Gastrocnemius medialis (tissue), 4 donors: ENCODE measurements at places on chromosomes 2 and 18. TPM values are rescaled to one million over a fixed set of nuclear protein-coding genes. Genes with fewer than 3 reads are reported as not detected.
A peak's percentile ranks its signal among the peaks of the same experiment; 100 is the strongest.

BCL11A gene
- not detected for total RNA-seq

ATP9B gene
- 20.4 TPM for total RNA-seq

MPP4 gene
- total RNA-seq: not detected

ALPP gene
- total RNA-seq: not detected

TXNDC2 gene
- total RNA-seq: not detected

DNA sequence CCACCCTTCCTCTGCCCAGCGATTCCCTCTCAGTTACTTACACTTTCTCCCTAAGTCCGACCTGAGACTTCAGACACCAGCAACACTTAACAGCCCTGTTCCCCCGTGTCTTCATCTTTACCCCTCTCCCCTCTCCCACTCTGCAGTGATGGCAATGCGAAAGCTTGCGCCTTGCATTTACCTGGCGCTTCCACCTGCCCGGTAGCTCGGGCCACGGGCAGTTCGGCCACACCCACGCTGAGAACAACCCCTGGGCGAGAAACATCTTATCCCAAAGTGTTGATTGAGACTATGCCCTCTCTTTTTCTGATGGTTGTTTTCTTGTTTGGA is 558 bp downstream of the DNAJC10 start:
- peak overlapping the region; percentile 93 for H3K4me3 ChIP-seq
- no peaks in the 10 kb centered on the region for H3K27me3 ChIP-seq
- peaks cover 12% of the 10 kb centered on the region for H3K4me1 ChIP-seq
- DNase-seq: no peak
- peak overlapping the region; percentile 87 for H3K27ac ChIP-seq

DNA sequence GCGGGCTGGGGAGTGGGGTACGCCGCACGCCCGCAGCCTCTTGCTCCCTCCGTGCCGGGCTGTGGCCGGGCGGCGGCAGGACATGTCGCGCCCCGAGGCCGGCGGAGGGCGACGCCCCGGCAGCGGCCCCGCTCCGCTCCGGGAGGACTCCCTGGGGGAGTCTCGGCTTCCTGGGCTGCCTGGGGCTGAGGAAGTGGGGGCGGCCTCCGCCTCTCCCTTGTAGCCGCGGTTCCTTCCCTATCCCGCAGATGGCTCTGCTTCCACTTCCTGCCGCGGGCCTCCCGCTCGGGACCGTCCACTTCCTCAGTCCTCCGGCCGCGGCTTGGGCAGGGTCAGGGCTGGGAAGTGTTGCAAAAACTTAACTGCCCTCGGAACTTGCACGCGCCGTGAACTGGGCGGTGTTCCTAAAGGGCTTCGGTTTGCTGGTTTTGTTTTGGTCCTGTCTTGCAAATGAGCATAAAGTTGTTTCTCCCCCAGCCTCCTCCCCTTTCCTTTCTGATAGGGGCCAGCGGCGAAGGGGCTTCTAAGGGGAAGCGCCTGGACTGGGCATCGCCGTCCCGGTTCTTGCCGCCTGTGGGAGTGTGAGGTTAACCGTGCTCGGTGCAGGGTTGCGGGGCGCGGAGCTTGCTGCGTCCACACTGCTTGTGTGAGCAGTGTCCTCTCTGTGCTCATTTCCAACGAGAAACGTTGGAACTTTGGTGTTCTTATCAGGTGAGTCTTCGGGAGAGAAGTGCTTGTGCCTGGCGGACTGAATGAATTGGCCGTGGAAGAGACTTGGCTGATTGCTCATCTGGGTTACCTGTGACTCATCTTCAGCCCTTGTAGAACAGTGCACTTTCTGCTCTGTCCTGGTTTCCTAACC is 600 bp downstream of the RALB start:
- no peaks in the 10 kb centered on the region for H3K27me3 ChIP-seq
- peaks cover 13% of the 10 kb centered on the region for H3K4me1 ChIP-seq
- peak overlapping the region; percentile 78 for H3K27ac ChIP-seq
- H3K36me3 ChIP-seq: no peaks in the 10 kb centered on the region
- DNase-seq: peak; percentile 77

DNA sequence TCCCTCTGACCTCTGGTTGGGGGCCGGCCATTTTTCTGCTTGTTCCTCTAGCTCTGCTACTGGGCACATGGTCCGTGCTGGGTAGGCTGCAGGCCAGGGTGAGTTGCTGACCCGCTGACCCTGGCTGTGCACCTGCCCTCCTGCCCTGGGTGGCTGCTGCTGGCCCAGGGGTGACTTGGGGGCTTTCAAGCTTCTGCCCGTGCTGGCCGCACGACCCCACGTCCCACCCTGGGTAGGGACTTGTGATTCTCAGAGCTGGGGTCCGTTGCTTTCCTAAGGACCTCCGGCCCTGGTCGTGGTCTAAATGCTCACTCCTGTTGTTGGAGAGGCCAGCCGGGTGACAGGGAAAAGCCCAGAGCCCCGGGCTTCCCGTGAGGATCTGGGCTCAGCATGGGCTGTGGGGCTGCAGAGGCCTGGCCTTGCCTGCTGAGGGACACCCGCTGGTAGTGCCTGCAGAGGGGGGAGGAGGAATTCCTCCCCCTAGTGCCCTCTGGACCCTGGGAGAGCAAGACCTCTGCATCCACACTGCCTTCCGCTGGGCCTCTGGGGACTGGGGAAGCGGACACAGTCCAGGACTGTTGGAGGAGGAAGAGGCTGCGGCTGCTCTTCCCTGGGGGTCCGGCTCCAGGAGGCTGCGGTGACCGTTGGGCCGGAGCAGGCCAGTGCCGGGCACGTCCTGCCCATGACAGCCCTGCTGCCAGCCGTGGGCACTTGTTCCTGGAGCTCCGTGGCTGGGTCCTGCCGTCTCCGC is 6.3 kb upstream of the GAL3ST2 start:
- H3K27ac ChIP-seq: no peak overlapping the region
- no peak overlapping the region for H3K4me3 ChIP-seq
- H3K27me3 ChIP-seq: peaks cover 9% of the 10 kb centered on the region
- no peaks in the 10 kb centered on the region for H3K36me3 ChIP-seq

- H3K27ac ChIP-seq: peak overlapping the region; percentile 51
- peak overlapping the region; percentile 4 for H3K4me3 ChIP-seq
- no peak for DNase-seq
- no peaks in the 10 kb centered on the region for H3K27me3 ChIP-seq
- H3K4me1 ChIP-seq: peaks cover 38% of the 10 kb centered on the region
Observed at GRCh38 chr2:55099878-55100820, 49.9 kb upstream of the RTN4 start.

DNA sequence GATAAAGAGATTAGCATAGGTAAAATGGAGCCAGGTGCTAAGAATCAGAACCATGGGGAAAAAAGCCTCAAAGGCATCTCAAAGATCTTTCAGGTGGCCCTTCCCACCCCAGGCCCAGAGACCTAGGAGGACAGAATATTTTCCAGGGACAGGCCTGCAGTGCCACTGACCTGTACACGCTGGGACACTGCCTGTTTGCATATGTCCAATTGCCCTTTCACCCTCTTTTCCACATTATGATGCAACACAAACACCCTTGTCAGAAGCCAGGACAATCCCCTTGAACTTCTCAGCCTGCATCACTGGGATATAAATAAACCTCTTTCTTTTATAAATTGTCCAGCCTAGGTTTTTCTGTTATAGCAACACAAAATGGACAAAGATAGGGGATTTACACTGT is 419.1 kb downstream of the TRIB2 start:
- H3K4me1 ChIP-seq: no peaks in the 10 kb centered on the region
- no peaks in the 10 kb centered on the region for H3K36me3 ChIP-seq
- H3K4me3 ChIP-seq: no peak overlapping the region
- no peaks in the 10 kb centered on the region for H3K27me3 ChIP-seq
- H3K27ac ChIP-seq: no peak overlapping the region

GRCh38 chr2:234500394-234501006 is 3.6 kb upstream of the ARL4C start:
- no peak overlapping the region for H3K4me3 ChIP-seq
- H3K36me3 ChIP-seq: no peaks in the 10 kb centered on the region
- no peak for DNase-seq
- H3K4me1 ChIP-seq: peaks cover 9% of the 10 kb centered on the region
- H3K27me3 ChIP-seq: peaks cover 5% of the 10 kb centered on the region

GRCh38 chr2:145741636-145742035 is 1221.7 kb upstream of the ZEB2 start:
- no peak overlapping the region for H3K27ac ChIP-seq
- H3K4me1 ChIP-seq: no peaks in the 10 kb centered on the region
- H3K27me3 ChIP-seq: no peaks in the 10 kb centered on the region
- no peak for DNase-seq
- no peak overlapping the region for H3K4me3 ChIP-seq

GRCh38 chr2:212958757-212959295 is 192.6 kb downstream of the IKZF2 start:
- no peak for DNase-seq
- peaks cover 26% of the 10 kb centered on the region for H3K4me1 ChIP-seq
- H3K27me3 ChIP-seq: no peaks in the 10 kb centered on the region
- H3K27ac ChIP-seq: no peak overlapping the region

- DNase-seq: no peak
- no peak overlapping the region for H3K4me3 ChIP-seq
- H3K27me3 ChIP-seq: no peaks in the 10 kb centered on the region
- no peaks in the 10 kb centered on the region for H3K4me1 ChIP-seq
- H3K27ac ChIP-seq: no peak overlapping the region
- no peaks in the 10 kb centered on the region for H3K36me3 ChIP-seq
Observed at GRCh38 chr2:128444816-128445522, 126.3 kb upstream of the HS6ST1 start.

GRCh38 chr2:22360735-22361374 is 1024.1 kb upstream of the KLHL29 start:
- H3K4me3 ChIP-seq: no peak overlapping the region
- no peaks in the 10 kb centered on the region for H3K27me3 ChIP-seq
- DNase-seq: no peak
- H3K36me3 ChIP-seq: no peaks in the 10 kb centered on the region

DNA sequence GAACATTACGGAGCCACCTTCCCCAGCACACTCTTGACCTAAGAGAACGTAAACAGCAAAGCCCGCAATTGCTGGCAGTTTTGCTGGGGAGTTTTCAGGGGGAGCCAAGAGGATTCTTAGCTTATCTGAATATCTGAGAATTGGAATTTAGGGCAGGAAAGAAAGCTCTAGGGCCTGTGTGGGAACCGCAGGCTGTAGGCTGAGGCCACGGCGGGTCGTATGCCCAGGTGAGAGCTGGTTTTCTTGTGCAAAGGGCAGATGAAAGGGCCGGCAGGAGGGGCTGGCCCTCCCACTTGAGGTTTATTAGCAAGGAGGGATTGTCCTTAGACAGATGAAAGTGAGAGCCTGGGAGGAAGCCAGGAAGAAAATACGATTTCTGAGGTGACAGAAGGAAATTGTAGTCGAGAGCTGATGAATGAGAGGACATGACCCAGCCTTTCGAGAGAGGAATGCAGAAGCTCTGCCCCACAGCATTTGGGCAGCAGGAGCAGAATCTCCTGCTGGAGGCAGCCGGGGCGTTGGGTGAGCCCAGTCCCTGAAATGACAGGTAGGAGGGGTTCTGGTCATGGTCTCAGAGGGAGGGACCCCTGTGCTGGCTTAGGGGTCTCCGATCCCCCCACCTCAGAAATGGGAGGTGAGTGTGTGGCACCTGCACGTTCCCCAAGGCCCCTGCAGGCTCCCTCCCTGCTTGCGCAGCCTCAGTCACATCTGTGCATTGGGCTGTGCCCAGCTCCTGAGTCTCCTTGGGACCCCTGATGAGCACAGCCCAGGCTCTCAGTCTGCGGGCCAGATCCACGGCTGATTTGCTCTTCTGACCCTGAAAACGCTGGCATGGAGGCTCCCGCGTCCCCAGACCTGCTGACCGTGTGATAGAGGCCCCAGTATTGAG is 61.1 kb downstream of the CABLES1 start:
- H3K4me1 ChIP-seq: no peaks in the 10 kb centered on the region
- no peak overlapping the region for H3K27ac ChIP-seq
- H3K27me3 ChIP-seq: no peaks in the 10 kb centered on the region

DNA sequence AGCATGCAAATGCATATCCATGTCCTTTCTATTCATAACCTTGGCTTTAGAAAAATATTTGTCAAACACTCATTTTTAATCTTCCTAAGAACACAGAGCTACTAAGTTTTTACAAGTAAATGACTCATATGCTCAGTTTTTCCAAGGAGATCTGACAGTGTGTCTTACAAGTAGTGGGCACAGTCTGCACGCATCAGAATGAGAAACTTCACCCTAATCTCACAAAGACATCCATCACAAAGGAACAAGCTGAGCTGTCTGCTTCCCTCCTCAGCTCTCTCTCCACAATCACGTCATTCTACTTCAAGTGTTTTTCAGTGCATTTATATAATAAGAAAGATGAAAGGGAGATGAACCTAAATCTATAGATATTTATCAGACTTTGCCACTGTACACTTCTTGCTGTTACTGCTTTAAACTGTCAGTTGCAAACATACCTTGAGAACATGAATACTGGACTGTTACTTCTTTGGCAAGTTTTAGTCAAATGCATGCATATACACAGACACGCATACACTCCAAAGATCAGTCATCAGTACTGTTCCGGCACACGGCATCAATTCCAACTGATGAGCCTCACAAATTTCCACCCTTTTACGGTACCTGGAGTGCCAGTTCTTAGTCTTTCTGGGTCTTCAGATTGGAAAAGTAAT is 75.7 kb downstream of the RBMS1 start:
- H3K27me3 ChIP-seq: no peaks in the 10 kb centered on the region
- DNase-seq: no peak
- peaks cover 14% of the 10 kb centered on the region for H3K4me1 ChIP-seq
- no peak overlapping the region for H3K27ac ChIP-seq
- no peak overlapping the region for H3K4me3 ChIP-seq
- no peaks in the 10 kb centered on the region for H3K36me3 ChIP-seq

DNA sequence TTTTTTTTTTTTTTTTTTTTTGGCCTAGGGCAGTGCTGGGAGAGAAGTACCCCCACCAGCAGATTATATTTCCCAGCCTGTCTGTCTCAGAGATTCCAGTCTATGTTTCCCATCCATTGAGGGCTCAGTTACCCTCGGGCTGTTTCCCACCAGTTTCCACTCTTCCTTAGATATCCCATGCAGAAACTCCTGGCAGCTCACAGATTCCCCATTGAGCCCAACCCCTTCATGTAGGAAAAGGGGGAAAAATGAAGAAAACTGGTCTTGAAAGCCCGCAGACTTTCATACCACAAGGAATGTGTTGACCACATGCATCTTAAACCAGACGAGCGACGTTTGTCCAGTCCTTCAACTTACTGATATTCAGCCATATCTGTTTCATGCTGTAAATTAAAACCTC is 15.2 kb downstream of the ASXL3 start:
- no peaks in the 10 kb centered on the region for H3K36me3 ChIP-seq
- no peak for DNase-seq
- no peak overlapping the region for H3K27ac ChIP-seq
- H3K4me1 ChIP-seq: no peaks in the 10 kb centered on the region

GRCh38 chr2:18149660-18150246 is 271.3 kb downstream of the KCNS3 start:
- no peak for DNase-seq
- no peaks in the 10 kb centered on the region for H3K27me3 ChIP-seq
- H3K27ac ChIP-seq: no peak overlapping the region
- H3K4me3 ChIP-seq: no peak overlapping the region
